ENCODE measurements at places on chromosomes 4 and X.

- DNase-seq: no peak
Measured at GRCh38 chr4:136573460-136573859, 958.8 kb downstream of the PCDH18 start.

DNA sequence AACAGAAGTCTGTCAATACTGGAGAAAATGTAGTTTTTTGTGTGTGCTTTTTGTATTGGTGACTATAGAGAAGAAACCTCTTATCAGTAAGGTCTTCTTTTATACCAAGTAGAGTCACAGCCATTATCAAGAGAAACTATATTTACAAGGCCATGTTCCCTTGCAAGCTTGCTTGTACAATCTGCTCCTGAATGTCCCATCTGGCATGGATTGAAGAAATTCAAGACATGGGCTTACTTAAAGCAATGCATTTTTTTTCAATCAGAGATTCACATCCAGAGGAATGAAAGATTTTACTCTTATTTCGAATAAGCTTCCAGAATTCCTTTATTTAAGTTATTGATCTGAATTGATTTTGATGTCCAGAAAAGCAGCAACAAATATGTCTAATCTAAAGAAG, 537.3 kb upstream of the RPS6KA3 start:
- DNase-seq: no peak

DNA sequence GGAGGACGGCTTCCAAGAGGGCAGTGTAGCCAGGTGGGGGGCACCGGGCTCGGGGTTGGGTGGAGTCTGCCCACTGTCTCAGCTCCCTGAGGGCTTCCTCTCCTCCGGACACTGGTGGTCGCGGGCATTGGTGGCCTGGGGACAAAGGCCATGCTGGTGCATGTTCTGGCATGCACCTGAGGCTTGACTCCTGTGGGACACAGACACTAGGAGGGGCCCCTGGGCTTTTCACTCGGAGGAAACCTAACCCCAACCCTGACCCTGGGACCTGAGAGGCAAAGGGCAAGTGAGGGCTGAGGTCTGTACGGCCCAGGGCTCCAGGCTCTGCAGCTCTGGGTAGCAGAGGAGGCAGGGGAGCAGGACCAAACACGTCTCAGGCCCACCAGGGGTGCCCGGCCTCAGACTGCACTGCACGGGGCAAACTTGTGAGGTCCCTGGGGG, 22.3 kb upstream of the FGFR3 start:
- no peak for DNase-seq

- DNase-seq: no peak
Measured at GRCh38 chr4:126916626-126917140, 716.1 kb upstream of the INTU start.

DNA sequence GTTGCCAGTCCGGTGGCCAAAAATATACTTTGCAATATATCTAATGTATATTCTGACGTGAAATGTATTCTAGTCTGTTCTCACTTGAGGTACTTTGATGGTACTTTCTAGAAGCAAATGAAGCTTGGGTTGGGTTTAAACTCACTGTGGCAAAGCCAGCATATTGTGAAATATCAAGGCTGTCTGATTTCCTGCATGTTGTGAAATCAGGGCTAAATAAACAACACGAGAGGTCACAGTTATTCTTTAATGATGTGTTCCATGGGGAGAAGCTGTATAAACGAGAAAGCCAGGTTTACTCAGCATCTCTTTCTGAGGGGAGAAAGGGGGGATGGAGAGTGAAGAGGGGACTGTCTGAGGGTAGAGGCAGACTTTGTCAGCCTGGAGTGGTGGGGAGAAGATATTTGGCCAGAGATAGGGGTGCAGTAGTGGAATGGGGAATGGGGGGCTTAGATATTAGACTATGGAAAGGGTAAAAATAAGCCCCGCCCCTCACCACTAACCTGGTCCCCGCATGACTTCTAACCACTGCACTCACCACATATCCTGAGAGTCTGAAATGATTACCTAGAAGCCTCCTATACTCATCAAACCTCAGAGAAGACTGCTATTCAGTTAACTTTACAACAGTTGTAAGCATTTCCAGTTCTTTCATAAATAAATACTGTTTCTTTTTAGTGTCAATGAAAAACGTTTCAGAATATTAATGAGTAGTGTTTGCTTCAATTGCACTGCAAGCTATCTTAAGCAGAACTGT, 5.9 kb upstream of the SCARB2 start:
- no peak for DNase-seq

DNA sequence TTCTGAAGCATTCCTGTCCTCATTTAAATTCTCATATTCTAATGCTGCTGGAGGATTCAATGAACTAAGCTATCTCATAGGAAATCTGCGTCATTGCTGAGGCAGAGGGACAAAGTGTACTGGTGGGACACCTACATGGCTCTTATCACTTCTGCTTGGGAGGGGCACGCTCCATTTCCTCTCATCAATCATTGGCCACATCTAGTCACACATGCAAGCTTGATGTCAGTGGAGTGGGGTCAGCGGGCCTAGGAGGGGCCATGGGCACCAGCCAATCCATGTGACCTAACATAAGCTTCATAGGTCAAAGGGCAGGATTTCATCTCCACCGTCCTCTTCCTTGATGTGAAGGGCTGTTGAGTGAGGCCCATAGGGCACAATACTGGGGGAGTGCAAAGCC, 21.4 kb downstream of the BEX3 start:
- no peak for DNase-seq
